ENCODE measurements at places on chromosomes 7 and 10. TPM values are rescaled to one million over a fixed set of nuclear protein-coding genes. Genes with fewer than 3 reads are reported as not detected.

Gene TDRD1
- 0.53 TPM for total RNA-seq

Gene GBX1
- total RNA-seq = not detected

Gene UPP1
- total RNA-seq = 2.4 TPM

Gene NUTM2A
- total RNA-seq = 0.69 TPM

Gene PRKCQ
- 3.2 TPM for total RNA-seq

Gene HABP2
- not detected for total RNA-seq

Measured in urinary bladder (tissue), 4 donors.